ENCODE measurements at places on chromosomes 13 and 19. TPM values are rescaled to one million over a fixed set of nuclear protein-coding genes. Genes with fewer than 3 reads are reported as not detected.

- DNase-seq = no peak
Measured at GRCh38 chr13:79663977-79664636, 183.2 kb downstream of the NDFIP2 start.

GRK1 gene
- total RNA-seq = not detected

TRPC4 gene
- 1.7 TPM for total RNA-seq

- no peak for DNase-seq
Measured at GRCh38 chr19:16106121-16106520, 5.6 kb upstream of the RAB8A start.

GRCh38 chr19:17320435-17320834 lies 11.1 kb downstream of the DDA1 start:
- no peak for DNase-seq

GRCh38 chr13:98543378-98544103 lies 33.4 kb downstream of the STK24 start:
- no peak for DNase-seq

IQCN gene
- 0.52 TPM for total RNA-seq

GRCh38 chr19:35905178-35905727 lies 2.8 kb downstream of the TYROBP start:
- no peak for DNase-seq

DNA sequence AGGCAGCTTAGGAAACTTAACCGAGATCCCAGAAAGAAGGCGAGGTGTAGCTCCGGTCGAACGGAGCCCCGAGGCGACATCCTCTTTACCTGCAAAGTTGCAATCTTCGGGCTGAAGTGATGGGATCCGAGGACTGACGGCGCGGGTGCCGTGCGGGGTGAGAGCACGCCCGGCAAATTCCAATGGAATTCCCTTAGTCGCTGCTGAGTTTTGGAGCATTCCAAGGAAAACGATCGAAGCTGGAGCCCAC lies 141 bp downstream of the TRPC4 start:
- DNase-seq = no peak

GRCh38 chr13:110422913-110423688 lies 116.0 kb downstream of the COL4A2 start:
- DNase-seq = no peak

DNA sequence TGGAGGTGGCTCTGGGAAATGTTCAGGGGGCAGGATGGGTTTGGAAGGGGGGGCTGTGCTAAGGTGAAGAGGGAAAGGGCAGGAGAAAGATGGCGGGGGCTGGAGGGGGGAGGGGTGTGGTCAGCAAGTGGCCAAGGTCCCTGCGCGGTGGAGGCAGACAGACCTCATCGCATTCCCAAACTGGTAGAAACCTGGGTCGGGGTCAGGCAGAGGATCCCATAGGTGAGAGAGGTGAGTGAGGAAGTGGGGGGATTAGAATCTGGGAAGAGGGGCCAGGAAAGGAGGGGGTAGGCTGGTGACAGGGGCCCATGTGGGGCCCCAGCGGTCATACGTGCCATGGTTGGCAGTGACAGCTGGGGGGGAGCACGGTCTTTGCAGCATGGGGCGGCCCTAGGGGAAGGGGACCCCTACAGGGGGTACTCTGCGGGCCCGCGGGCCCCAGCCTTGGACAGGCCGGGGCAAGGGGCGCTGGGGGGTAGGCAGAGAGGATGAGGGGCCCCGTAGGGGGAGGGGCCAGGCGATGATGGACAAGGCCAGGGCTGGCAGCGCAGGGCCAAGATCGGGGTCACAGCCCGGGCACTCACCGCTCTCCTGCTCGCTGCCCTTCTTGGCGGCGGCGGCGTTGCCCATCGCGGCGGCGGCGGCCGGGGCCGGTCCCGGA lies 514 bp downstream of the PRKACA start:
- no peak for DNase-seq

DNA sequence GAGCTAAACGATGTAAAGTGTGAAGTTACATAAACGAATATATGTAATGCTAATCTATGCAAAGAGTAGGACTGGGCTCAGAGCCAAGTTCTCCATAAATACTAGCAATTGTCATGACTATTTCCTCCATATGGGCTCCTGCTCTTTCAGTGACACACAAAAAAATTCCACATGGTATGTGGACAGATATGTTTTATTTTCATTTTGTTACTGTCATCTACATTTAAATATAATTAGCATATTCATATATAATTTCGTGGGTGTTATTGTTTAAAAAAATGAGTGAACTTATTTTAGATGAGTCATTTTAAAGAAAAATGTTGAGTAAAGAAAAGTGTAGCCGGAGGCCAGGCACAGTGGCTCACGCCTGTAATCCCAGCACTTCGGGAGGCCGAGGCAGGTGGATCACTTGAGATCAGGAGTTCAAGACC lies 5.0 kb upstream of the IGSF23 start:
- no peak for DNase-seq

F10 gene
- 27.5 TPM for total RNA-seq

GGN gene
- 1.3 TPM for total RNA-seq

DNA sequence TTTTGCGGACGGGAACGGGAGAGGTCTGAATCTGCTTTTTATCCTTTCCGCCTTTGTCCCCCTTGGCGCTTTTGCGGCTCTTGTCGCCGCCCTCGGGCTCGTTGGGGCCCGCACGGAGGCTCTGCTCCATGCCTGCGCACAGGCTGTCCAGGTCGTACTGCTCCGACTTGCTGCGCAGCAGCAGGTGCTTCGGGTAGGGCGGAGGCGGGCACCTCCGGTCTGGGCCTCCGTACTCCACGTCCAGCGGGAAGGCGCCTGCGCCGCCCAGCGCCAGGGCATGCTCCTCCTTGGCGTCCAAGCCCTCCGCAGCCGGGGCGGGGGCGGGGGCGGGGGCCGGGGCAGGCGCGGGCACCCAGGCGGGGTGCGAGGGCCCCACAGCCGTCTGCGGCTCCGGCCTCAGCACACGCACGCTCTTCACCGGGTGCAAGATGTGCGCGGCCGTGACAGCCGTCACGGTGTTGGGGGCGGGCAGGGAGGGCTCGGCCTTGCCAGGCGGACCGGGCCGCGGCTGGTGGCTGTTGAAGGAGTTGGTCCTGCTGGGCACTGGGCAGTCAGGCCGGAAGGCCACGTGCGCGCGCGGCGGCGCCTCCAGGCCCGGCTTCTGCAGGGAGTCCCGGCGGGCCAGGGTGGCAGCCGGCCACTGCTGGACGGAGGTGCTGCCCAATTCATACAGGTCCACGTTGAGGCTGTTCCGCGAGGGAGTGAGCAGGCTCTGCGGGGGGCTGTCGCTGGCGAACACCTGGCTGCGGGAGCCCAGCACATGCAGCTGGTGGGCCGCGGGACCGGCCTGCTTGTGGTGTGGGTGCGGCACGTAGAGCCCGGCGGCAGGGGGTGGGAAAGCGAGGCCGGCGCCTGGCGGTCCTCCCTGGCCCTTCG lies 73.1 kb downstream of the LATS2 start:
- DNase-seq = peak; percentile 44

DNA sequence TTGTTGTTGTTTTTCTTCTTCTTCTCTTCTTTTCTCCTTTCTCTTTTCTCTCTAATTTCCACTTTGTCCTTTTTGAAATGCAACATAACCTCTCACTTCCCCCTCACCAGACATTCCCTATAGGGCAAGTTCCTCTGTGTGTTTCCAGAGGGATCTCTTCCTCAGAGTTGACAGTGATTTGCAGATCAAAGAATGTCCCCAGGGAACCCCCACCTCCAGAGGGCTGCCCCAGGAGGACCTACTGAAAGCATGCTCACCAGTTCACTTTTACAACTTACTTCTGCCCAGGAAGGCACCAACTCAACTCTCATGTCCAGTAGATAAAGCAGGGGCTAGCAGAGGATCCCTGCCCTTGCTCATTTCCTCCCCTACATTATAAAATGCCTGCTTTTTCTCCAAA lies 1648.0 kb downstream of the PCDH9 start:
- no peak for DNase-seq

NLRP4 gene
- not detected for total RNA-seq

DNA sequence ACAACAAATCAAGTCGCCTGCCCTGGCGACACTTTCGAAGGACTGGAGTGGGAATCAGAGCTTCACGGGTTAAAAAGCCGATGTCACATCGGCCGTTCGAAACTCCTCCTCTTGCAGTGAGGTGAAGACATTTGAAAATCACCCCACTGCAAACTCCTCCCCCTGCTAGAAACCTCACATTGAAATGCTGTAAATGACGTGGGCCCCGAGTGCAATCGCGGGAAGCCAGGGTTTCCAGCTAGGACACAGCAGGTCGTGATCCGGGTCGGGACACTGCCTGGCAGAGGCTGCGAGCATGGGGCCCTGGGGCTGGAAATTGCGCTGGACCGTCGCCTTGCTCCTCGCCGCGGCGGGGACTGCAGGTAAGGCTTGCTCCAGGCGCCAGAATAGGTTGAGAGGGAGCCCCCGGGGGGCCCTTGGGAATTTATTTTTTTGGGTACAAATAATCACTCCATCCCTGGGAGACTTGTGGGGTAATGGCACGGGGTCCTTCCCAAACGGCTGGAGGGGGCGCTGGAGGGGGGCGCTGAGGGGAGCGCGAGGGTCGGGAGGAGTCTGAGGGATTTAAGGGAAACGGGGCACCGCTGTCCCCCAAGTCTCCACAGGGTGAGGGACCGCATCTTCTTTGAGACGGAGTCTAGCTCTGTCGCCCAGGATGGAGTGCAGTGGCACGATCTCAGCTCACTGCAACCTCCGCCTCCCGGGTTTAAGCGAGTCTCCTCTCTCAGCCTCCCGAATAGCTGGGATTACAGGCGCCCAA lies at the start of gene LDLR:
LDLR (plus strand) TSS at position 210 of the 760 bp plus-strand sequence; CDS start at position 296, 86 bp downstream.
- DNase-seq = peak; percentile 94

DNA sequence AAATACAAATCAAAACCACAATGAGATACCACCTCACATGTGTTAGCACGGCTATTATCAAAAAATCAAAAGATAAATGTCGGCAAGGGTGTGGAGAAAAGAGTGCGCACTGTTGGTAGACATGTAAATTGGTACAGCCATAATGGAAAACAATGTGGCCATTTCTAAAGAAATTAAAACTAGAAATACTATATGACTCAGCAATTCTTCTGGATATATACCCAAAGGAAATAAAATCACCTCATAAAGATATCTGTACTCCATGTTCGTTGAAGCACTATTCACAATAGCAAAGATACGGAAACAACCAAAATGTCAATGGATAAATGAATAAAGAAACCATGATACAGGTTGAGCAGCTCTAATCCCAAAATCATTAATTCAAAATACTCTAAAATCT lies 30.8 kb downstream of the VWA8 start:
- DNase-seq = no peak

DNA sequence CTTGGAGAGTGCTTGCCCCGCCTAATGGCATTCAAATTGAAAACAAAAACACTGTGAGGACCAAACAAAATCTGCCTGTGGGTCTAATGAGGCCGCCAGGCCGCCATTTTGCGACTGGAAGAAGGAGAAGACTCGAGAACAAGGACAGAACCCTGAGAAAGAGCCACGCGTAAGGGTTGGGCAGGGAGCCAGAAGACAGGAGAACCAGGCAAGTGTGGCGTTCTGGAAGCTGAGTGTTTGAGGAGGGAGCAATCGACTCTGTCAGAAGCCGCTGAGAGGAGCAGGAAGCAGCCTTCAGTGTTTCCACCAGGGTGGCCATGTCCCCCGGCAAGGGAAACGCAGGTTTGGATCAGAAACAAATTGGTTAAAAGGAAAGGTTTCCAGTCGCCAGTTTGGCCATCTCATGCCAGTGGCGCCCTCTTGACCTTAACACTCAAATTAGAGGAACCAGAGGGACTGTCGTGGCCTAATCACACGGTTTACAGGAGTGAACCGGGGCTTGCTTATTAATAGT lies 10.2 kb upstream of the PTOV1 start:
- DNase-seq = no peak

- DNase-seq = no peak
Measured at GRCh38 chr19:2512523-2513431, 36.9 kb downstream of the GADD45B start.

DNA sequence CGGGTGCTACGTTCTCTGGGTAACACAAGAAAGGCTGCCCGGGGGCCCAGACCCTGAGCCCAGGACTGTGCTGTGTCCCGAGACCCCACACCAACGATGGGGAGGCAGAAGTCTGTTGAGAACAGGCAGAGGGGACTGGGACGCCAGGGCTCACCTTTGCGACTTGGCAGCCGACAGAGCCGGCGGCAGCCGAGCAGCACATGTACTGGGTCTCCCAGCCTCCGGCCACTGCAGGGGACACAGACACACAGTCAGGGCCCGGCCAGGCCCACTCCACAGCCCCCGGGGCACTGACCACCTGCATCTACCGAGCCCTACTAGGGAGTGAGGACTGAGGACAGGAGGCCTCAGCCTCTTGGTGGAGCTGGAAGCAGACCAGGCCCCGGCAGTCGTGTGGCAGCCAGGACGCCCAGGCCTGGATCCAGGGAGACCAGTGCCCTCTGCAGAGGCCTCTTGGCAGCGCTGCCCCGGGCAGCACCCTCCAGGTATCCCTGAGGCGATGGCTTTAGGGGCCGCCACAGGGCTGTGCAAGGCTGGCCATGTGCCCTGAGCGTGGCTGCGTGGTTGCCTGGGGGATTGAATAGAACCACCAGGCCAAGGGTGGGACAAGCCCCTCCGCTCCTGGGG lies 5.6 kb upstream of the ATP8B3 start:
- no peak for DNase-seq

DNA sequence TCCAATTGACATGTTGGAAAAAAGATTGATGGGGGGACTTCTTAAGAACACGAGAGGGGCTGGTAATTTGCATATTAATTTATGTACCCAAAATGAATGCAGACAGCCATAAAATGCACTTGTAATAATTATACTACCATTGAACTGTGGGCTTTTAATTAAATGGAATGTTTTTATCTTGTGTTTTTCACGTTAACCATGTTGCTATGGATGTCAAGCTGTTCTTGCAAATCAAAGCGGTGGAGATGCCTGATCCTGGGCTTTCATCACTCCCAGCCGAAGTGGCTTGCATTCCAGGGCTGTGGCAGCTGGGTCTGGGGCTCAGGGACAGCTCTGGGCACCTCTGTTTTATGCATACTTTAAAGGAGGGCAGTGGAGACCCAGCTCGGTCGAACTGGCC lies 179.4 kb upstream of the TMTC4 start:
- no peak for DNase-seq

DNA sequence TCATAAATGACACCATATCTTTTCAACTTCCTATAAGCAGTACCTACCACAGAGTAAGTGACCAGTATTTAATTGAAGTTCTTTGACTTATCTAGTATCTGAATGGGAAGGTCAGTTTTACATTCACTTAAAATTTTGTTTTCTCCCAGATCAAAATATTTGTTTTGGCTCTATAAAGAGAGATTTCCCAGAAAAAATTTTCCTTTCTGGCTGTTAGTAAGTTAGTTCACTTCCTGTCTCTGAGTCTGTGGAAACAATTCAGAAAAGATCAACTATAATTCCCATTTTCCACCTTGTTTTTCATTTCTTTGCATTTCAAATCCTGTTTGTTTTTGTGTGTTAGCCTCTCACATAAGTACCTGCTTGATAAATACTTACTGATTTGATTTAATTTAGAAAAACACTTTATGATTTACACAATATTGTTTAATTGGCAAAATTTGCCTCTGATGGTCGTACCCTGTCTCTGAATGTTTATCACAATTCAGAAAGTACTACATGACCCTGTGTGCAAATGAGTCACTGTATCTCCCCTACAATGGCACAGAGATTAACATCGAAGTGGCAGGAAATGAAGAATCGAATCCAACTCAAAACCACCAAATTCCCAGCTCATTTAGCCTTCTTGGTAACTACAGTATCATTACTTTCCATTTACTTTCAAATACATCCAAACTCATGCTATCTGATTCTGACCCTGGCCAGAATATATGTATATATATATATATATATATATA lies 15.4 kb upstream of the MED4 start:
- no peak for DNase-seq

- no peak for DNase-seq
Measured at GRCh38 chr19:52007451-52007805, 583 bp downstream of the ZNF615 start.

TTC9B gene
- not detected for total RNA-seq

PRSS57 gene
- not detected for total RNA-seq

TUBB4A gene
- 2.3 TPM for total RNA-seq

Measured in right atrium auricular region (tissue), 2 donors.